ENCODE measurements at places on chromosomes 7 and 10.

DNA sequence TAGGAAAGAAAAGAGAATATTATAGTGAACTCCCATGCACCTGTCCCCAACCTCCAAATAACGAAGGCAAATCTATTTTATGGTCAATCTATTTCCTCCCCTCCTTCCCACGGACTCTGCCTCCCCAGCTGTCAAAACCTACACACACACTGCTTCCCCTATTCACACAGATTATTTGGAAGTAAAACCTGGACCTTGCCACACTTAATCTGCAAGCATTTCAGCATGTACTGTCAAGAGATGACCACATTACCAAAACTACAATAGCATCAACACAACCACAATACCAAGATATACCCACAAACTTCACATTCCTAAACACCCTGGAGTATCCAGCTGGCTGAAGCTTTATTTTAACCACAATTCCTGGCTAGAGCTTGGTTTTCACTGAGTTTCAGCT is 27.8 kb upstream of the KCNK18 start:
- no peak for DNase-seq

- no peak for DNase-seq
Measured at GRCh38 chr10:127196282-127197153, at the start of gene INSYN2A. Gene INSYN2A, minus strand, starts transcription at chr10:127196591. Its CDS starts 20,196 bp downstream, at chr10:127176395.

DNA sequence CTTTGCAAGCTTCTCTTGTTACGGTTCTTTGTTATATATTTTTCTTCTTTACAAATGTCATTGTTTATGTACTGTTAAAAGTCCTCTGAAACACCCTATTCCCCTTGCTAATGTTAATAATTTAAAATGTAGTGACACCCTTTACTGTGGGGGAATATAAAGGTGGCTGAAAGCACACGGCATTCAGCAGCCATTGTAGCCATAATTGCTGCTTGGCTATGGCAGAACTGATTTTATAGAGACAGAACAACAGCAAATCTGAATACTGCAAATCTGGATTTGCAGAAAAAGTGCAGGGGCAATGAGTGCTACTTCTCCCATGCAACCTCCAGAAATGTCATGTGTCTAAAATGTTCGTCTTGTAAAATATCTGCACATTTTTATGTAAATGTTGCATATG is 3.7 kb upstream of the WASL start:
- DNase-seq, result no peak

DNA sequence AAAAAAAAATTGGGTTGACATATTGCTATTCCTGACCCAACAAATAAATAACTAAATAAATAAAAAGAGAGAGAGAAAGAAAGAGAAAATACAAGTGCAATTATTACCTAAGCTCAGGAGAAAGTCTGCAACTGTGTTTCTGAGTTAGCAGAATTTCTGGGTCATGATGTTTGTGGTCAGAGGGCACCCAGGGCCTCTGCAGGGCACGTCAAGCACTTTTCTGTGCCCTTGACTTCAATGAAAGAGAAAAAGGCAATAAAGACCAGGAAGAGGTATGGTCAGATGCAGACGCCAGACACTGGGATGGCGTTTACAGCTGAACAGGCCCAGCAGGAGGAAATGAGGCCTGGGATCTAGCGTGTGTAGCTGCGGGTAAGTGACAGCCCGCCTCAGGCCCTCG is 160.9 kb upstream of the GDF10 start:
- no peak for DNase-seq

DNA sequence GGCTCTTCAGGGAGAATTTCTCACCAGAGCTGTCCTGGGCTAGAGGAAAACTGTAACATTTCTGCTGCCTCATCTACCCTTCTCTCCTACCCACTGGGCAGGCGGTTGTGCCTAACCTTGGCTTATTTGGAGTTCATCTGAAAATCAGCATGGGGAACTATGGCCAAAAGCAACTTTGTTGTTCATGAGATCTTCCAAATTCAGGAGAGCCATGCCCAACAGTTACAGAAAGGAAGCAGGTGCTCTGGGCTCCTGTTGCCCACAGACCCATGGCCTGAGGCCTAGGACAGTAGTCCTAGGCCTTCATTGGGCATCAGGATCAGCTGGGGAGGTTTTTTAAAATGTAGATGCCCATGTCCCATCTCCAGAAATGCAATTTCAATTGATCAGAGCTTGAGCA is 85.2 kb downstream of the GRID1 start:
- no peak for DNase-seq

DNA sequence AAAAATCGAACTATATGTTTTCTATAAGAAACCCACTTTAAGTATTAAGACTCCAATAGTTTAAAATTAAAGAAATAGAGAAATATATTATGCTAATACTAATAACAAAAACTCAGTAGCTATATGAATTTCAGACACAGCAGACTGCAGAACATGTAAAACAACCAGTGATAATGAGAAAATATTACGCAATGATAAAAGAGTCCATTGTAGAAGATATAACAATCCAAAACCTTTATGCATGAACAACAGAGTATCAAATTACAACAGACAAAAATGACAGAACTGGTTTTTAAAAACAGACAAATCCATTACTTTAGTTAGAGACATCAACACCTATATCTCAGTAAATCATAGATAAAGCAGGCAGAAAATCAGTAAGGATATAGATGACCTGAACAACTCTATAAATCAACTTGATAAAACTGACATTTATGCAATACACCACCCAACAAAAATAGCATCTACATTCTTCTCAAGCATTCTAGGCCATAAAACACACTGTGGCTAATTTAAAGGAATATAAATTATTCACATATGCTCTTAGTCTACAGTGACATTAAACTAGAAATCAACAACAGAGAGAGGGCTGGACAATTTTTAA is 669.5 kb upstream of the GHITM start:
- no peak for DNase-seq

- no peak for DNase-seq
Measured at GRCh38 chr10:5259132-5259951, 62.7 kb downstream of the AKR1C4 start.

GRCh38 chr10:48798481-48799254 is 114.0 kb downstream of the WDFY4 start:
- DNase-seq, result no peak

GRCh38 chr10:102948176-102948575 is 30.1 kb downstream of the CNNM2 start:
- no peak for DNase-seq

GRCh38 chr10:110735620-110736027 is 91.5 kb downstream of the RBM20 start:
- no peak for DNase-seq

DNA sequence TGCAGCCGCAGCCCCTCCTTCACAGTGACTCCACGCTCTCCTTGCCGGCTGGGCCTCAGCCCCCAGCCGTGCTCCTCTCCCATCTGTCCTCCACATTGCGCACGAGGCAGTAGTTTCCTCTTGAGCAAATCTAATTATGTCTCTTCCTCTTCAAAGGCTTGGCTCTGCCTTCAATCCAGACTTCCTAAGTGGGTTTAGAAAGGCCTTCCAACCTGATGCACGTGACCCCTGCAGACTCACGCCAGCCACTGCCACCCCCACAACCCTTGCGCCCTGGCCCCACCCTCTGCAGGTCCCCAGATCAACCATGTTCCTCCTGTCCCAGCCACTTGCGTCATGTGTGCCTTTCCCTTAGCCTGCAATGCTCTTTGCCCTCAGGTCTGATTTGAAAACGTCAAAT is 75.0 kb upstream of the ADAM12 start:
- no peak for DNase-seq

DNA sequence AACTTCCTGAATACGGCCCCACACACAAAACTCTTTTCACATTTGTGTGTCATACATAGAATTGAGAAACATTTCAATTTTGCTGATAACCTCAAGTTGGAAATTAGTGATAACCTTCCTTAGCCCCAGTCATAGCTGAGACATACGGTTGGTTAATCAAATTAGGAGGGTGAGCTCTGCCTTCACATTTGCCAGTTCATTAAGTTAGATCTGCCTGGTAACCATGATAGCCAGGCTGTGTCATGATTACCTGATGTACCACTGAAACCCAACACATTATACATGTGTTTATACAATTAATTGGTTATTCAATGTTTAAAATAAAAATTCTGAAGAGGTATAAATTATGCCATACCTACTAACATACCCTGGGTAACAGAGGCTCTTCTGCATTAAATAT is 60.8 kb upstream of the RAB11FIP2 start:
- no peak for DNase-seq

- DNase-seq, result no peak
Measured at GRCh38 chr10:31457858-31458257, 138.8 kb downstream of the ZEB1 start.

- DNase-seq, result no peak
Measured at GRCh38 chr10:11387044-11387443, 224.4 kb downstream of the USP6NL start.

GRCh38 chr10:29370097-29371092 is 81.5 kb downstream of the LYZL1 start:
- DNase-seq, result no peak

DNA sequence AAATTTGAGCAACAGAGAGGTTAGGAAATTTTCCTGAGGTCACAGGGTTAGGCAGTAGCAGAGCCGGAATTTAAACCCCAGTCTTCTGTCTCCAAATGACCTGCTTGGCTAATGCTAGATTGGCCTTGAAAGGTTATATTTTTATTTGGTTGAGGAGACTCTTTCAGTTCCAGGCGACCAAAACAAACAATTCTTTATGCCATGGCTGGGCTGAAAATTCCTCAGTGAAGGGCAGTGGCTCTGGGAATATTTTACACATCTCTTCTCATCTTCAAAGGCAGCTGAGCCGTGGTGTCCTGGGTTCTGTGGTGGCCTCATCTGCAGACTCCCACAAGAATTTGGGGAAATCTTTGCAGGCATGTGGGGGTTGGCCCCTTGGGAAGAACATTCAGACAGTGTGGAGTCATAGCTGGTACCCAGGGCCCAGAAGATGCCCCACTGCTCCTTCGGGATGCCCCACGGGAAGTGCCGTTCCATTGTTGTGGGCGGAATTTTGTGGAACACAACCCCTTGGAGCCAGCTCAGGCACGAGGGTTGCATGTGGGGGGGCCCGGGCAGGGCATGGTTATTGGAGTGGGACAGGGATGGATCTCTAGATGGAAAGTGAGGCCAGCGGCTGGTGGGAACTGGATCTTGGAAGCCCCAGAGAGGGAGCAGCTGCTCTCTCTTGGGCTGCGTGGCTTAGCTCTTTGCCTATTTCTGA is 33.2 kb downstream of the RPS24 start:
- no peak for DNase-seq

- DNase-seq, result no peak
Measured at GRCh38 chr7:22193450-22193983, 163.4 kb downstream of the RAPGEF5 start.

DNA sequence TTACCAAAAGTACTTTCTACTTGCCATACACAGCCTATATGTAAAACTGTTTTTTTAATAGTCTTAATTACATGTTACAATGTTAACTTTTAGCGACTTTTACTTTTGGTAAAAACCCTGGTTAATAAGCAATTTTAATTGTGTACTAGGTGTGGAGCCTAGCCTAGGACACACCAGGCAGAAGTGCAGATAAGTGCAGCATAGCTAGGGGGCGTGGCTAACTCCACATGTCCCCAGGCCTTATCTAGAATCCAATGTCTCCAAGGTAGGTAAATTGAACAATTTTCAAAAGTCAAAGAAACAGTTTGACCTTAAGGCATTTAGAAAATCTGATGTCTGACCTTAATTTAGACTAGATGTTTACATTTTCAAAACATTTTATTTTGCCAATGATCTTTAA is 858.7 kb downstream of the CCSER2 start:
- DNase-seq, result no peak

DNA sequence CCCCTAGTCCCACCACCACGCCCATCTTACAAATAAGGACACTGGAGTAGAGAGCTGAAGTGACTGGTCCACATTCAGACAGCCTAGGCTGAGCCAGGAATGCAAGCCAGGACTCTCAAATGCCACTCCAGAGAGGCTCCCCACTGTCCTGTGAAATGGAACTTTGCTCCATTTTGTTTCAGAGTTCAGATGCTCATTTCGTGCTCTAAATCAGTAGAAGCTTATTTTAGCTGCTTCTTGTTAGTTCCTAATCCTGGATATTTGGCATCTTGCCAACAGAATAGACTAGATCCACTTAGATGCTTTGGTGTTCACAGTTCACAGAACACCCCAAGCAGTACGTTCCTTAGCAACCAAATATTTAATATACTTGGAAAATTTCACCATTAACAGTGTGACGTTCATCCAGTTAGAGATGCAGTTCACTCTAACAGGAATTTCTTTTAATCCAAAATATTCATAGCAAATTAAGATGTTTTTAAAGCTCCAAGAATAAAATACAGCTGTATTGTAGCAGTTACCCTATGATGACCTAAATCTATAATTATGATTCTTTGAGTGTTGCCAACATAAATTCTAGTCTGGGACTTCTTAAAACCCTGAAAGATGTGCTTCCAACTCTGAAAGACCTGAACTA is 7.3 kb downstream of the MMP21 start:
- DNase-seq, result no peak

DNA sequence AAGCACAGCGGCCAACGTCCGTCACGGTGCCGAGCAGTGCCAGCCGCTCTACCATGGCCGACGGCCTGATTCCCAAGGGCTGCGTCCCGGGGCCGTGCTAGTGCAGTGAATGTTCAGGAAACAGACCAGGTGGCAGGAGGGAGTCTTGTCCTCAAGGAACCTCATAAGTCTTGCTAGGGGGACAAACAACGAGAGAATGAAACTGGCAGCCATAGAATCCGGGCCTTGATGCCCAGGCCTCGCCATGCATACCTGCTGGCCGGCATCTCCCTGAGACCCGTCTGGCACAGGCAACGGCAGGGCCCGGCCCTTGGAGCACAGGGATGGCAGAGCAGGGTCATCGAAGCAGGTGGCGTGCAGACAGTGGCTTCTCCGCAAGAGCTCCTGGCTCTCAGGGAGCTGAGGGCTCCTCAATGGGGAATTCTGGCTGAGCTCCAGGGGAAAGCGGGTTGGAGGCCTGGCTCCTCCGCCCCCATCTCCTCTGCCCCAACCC is 58.8 kb downstream of the DIP2C start:
- DNase-seq, result no peak

GRCh38 chr7:108596560-108596959 is 26.9 kb downstream of the DNAJB9 start:
- DNase-seq, result peak; percentile 26

DNA sequence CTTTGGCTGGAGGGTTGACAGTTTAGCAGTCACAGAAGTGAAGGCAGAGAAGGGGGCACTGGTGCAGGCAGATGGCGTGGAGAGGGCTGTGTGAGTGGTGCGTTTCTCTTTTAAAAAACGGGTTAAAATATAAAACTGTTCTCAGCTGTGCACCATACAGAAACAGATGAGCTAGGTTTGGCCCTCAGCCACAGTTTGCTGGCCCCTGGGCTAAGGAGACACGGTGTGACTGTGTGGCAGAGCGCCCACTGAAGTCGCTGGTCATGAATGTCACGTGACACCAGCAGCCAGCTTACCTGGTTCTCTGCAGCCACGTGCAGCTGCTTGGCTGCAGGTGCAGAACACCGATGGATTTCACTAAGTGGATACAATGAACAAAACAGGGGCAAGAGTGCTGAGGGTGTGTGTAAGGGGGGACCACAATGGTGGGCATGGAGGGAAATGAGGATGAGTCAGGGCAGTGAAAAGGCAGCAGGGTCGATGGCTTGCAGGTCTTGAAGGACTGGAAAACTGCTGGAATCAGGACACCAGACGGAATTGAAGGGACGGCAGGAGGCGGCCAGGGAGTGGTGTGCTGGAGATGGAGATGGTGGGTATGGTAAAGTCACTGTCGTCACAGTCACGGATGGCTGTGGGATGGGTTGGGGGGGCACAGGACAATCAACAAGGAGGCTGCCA is 7.4 kb downstream of the ZNF746 start:
- no peak for DNase-seq

All from AML-193 (cell line).